ENCODE measurements at places on chromosomes 16 and 17. TPM values are rescaled to one million over a fixed set of nuclear protein-coding genes. Genes with fewer than 3 reads are reported as not detected.

- peak; percentile 77 for DNase-seq
Observed at GRCh38 chr17:43453331-43453812, 30.4 kb upstream of the DHX8 start.

GRCh38 chr16:13672196-13672595 is 247.8 kb upstream of the ERCC4 start:
- no peak for DNase-seq

GRCh38 chr17:81054308-81054707 is 19.4 kb downstream of the BAIAP2 start:
- DNase-seq, result no peak

The GINS2 gene
- 0.23 TPM for polyA plus RNA-seq
